Type B pancreatic cell (in vitro differentiated cells): ENCODE measurements at places on chromosomes 12 and 14. TPM values are rescaled to one million over a fixed set of nuclear protein-coding genes. Genes with fewer than 3 reads are reported as not detected.
A peak's percentile ranks its signal among the peaks of the same experiment; 100 is the strongest.

- DNase-seq: peak; percentile 57
Measured at GRCh38 chr14:101202627-101203404, 299.3 kb upstream of the RTL1 start.

- DNase-seq: no peak
Measured at GRCh38 chr12:132229193-132229760, 85.0 kb downstream of the NOC4L start.

DNA sequence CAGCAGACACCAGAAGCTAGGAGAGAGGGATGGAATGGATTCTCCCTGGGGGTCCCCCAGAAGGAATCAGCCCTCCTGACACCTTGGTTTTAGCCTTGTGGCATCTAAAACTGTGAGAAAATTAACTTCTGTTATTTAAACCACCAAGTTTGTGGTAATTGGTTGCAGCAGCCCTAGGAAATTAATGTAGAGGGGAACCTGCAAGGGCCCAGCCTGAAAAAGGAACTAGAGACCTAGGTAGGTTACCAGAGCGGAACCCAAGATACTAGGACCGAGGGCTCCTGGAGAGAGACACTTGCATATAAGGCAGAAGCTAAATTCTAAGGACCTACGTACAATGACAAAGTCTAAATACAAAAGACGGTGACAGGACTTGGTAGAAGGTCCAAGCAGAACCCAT lies 8.1 kb upstream of the DENND5B start:
- DNase-seq: no peak

- DNase-seq: no peak
Measured at GRCh38 chr12:19624491-19624890, 185.2 kb downstream of the AEBP2 start.

SLC10A1 gene
- total RNA-seq: not detected in 2 replicates
